Brain microvascular endothelial cell (primary cell): ENCODE measurements at places on chromosomes 12 and 14.

DNA sequence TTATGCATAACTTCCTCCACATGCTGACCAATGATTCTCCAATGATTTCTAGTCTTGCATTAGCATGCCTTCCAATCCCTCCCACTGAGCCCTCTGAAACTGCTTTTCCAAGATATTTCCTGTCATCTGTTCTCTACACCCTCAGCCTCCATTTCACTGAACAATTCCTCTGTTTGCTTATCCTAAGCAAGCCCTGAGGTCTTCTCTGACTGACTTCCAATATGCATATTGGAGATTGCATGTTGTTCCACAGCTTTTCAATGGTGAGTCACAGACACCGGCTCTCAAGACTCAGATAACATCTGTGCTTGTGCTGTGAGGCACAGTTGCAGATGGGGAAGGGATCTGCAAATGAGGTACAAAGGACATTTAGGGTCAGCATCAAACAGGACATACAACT, 141.0 kb downstream of the SLC16A7 start:
- DNase-seq = peak; percentile 83

DNA sequence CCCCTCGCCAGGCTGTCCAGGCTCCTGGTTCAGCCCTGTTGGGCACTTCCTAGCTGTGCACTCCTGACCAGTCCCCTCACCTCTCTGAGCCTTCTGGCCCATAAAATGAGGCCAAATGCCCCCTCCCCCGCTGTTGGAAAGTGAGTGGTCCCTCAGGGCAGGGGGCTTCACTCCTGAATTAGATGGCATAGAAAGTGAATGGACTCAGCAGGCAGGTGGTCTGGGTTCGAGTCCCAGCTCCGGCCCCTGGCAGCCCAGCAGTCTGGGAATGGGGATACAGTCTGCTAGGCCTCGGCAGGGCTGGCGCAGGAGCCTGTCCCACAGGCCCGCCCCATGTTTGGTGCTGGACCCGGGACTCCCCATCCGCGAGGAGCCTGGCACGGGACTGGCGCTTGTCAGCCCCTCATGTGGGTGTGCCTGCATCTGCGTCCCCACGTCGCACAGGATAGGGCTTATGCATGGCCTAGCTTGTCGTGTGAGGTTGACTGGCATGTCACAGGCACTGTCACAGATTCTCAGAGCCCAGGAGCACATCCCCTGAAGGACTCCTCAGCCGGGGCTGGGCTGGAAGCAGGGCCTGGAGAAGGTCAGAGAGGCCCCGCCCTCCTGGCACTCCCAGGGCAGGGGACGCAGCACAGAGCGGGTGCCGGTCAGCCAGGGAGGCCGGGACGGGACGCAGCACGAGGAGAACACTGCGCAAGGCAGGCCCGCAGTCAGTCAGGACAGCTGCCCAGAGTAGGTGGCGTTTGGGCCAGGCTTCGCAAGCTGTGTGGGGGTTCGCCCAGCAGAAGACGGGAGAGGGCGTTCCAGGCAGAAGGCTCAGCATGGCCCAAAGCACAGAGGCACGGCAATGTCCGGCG, 40.5 kb downstream of the DIO3 start:
- no peak for DNase-seq

DNA sequence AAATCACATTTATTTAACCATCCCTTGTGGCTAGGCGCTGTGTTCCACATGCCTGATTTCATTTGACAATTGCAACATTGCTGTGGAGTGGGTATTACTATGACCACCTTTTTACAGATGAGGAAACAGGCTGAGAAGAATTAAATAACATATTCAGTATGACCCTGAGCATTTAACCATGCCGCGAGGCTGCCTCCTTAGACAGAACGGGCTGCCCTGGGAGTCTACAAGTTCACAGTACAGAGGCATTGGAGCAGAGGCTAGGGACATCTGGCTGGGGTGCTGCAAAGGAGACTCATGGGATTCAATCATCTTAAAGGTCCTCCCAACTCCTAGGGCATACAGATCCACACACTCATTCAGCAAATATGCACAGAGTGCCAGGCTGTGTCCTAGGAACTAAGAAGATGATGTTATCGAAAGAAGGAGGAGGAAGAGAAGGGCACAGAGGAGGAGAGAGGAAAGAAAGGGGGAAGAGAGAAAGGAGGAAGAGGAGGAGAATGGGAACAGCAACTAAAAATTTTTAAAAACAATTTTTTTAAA, 164.7 kb upstream of the CCND2 start:
- no peak for DNase-seq

DNA sequence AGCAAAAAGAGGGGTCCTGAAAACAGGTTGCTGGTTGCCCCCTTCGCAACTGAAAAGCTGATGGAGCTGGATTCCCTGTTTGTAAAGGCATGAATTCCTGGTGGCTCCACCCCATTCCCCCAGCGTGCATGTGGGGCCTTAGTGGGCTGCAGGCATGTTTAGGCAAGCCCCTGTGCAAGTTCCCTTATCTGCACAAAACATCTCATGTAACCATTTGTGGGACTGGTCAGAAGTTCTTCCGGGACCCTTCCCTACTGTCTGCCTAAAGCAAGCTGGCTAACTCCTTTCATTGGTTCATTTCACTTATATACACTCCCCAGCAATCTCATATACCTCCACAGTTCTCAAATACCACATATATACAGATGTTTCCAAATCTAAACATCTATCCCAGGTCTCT, 24.0 kb upstream of the HIGD1C start:
- no peak for DNase-seq
